Activated T-cell treated with anti-CD3 and anti-CD28 coated beads for 48 hours (primary cell): ENCODE measurements at places on chromosomes 5 and 9.

GRCh38 chr5:8340261-8340660, 471.3 kb downstream of the MTRR start:
- no peak for DNase-seq

DNA sequence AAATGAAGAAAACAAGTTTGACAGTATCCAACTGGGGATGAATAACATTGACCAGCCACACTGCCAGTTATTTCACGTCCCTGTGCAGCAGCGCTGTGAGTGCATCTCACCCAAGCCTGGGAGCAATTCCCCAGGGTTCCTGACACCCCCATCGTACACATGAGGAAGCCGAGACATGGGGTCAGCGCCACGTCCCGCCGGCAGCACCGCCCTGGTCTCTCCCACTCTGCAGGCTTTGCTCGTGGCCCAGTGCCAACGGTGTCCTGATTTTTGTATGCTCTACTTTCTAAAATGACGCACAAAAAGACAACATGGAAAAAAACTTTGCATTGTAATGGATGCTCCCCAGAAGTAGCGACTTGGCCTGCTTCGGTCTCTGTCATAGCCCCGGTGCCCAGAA, 14.3 kb downstream of the GTF3C5 start:
- DNase-seq = no peak

DNA sequence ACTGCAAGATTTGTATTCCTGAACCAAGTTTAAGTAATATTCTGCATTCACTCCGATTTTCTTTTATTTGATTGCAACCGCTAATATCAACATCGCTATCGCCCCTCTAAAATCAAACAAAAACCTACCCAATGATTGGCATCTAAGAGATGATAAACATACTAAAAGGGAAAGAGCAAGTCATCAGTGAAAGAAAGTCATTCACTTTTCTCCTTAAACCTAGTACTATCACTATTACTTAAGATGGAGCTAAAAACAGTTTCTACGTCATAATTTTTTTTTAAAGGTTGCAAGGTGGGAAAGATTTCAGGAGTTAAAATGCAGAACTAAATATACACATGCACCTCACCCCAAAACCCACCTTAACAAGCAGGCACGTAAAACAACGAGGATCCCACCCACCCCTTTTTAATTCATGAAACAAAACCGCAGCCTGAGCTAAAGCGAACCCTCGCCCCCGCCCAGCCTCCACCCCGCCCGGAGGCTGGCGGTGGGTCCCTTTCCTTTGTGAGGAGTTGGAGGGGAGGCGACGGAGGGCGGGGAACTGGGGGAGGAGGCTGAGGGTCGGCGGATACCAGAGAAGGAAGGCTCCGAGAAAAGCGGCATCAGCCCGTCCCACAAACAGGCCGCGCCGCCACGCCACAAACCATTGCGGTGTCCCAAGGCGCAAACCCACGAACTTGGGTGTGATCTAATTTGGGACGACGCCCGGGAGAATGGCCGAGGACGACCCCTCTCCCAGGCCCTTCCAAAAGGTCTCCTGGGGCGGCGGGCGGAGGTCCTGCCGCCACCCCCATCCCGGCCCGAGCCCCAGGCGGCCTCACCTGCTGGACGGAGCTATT, 861 bp downstream of the UBQLN1 start:
- DNase-seq = peak; percentile 60

DNA sequence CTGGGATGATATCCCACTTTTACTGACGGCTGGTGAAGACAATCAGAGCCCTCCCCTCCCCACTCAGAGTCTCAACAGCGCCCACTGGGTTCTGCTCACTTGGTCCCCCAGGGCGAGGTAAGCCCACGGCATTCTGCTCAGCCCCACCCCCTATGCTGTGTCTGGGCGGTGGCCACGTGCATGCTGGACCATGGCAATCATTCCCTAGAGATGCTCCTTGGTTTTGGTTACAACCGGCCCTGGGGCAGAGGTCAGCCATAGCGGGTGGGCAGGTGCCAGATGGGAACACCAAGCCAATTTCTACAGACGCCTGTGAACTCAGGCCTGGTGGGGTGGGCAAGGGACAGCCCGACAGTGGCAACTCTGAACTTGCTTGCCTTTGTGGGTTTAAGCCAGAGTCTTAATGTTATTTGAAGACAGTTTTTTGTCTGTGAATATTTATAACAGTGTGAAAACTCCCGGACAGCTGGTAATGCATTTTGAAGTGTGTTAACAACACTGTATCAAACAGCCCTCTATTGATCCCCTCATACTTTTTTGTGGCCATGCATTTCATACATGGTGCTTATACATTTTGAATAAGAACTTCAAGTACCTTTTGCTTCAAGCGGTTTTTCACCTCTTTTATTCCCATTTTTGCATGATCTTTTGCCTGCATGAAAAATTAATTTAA, 94.2 kb downstream of the CRB2 start:
- no peak for DNase-seq

GRCh38 chr9:88692827-88693226, 157.8 kb downstream of the NXNL2 start:
- DNase-seq = no peak

GRCh38 chr5:179488975-179489374, 61.4 kb upstream of the RUFY1 start:
- no peak for DNase-seq

DNA sequence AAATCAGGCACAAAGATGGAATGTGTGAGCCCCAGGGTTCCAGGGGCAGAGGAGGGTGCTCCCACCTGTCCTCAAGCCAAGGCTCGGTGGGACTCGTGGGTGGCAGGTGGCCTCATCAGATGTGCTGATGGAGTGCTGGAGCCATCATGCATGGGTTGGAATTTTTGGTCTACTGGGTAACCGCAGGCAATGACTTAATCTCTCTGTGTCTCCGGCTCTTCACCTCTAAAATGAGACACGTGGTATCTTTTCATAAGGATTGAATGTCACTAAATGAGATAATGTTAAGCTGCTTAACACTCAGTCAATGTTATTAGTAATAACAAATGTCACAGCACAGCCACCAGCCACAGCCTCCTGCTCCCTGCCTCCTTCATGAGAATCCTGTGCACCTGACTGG, 245.5 kb downstream of the HSPA4 start:
- no peak for DNase-seq

DNA sequence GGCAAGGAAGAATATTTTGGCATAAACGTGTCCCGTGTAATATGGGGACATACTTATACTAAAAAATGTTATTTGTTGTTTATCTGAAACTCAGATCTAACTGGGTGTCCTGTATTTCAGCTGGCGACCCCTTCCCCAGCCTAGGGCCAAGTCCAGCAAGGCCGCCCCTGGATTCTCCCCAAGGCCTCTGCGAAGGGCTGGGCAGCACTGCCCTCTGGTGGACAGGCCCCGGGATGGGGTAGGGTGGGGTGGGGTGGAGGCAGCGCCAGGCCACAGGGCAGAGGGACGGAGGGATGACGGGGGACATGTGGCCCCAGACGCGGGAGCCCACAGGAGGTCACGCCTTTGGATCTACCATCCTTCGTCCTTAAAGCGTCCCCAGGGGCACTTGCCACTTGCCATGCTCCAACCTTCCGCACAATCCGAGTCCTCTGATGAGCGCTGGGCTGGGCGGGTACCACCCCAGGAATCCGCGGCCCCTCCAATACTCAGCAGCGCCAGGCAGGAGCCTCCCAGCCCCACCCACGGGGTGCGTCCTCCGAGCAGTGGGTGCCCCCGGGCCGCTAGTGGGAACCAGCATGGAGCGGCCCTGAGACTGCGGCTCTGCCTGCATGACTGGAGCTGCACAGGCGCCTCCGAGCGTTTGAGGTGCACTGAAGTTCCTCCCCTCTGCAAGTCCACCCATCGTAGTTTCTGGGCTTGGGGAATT, 7.1 kb upstream of the AGPAT2 start:
- DNase-seq = peak; percentile 37

DNA sequence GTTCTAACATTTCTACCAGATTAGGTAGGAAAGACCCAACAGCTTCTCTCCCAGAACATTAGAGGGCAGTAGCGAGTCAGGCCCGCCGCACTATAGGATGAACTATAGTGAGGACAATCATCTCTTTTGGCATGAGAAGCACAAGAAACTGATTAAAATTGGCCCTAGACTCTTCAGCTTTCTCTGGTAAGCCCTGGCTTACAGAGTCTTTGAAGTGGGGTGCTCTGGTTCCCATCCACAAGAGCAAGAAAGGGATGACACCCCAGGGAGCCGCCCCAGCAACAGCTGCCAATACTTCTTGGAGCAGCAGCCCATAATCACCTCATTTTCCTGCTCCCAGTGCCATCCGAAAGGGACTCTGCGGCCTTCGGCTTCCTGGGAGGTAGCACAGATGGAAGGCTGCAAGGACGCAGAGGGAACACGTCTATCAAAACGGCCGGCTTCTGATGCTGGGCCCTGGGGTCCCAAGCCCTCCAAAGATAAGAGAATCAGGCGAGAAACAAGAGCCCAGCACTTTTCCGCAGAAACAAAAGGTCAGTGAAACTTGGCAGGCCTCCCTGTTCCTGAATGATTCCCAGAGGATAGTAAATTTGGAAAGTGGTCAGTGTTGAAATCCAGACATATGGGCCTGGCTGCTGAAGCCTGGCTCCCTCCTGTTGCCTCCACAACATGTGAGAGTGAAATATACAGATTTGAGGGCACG, 69.3 kb downstream of the HSD17B3 start:
- peak; percentile 11 for DNase-seq

DNA sequence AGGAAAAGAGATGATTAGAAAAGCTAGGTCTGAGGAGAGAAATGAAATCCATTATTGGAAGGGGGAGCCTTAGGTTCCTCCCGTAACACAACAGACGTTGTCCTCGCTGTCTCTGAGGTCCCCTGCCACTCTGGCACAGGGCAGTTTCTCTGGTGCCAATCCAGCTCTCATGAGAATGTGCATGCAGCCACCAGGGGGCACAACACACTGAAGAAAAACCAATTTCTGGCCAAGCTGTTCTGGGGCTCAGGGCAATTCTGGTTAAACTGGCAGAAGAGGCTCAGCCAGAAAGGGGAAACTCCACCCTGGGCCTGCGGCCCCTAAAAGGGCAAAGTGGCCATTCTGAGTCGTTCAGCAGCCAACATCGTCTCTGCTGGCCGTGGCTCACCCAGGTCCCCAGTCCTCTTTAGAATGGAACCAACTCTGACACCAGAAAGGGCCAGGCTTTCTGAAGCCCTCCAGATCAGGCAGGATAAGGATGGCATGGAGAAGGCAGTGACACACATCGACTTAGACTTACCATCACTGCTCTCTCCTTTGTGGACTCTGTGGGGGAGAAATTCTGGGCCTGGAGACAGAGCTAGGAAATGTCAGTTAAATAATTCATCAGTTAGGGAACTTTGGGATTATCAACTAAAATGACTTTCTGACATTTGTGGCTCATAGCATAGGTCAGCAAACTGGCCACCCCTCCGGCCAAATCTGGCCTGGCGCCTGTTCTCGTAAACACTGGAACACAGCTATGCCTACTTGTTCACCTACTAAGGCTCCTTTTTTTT, 58.5 kb upstream of the GOLPH3 start:
- DNase-seq = peak; percentile 69

- no peak for DNase-seq
These were observed 255.2 kb downstream of the CRB2 start for GRCh38 chr9:123611226-123611625.

- no peak for DNase-seq
These were observed 538 bp downstream of the PRRT1B start for GRCh38 chr9:131545786-131546335.

DNA sequence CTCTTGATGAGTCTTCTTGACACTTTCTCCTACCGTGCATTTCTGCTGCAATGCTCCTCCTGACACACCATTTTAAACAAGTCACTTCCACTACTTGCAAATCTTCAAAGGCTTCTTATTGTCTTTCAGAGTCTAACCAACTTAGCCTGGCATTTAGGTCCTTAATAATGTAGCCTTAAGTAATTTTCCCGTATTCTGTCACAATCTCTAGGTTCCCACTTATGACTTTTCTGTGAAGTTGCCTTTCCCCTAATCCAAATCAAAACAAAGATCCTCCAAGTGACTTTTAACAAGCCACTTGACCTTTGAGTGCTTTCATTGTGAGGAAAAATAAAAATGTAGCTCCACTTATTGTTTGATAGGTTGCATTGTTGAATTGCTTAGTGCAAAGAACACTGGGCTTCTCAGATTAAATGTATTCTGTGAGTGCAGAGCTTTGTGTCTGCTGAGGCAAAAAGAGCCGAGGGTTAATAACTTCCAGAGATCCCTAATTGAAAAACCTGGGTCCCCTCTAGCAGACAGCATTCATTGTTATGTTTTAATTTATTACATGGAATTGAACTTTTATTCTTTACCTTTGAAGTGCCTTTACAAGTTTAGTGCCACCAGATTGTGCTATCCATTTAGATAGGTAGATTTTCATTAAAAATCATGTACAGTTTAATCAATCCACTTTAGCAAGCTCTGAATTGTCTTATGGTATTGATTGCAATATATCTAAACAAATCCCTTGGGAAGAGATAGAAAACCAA, 341.7 kb upstream of the TYRP1 start:
- no peak for DNase-seq

DNA sequence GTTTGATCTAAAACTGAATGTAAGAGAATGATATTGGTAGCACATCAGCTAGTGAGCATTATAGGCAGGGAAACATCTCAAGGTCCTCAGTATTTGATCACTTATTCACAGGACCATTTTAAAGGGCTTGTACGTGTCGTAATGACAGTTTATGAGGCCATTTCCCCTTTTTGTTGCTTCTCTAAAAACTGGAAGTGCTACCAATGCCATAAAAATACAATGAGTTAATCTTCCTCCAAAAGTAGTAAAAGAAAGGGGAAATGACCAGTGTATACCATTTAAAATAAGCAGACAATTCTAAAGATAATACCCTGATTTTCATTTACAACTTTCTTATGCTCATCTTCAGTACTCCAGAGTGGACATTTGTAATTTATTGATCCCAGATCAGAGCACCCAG, 285.8 kb upstream of the PCSK5 start:
- DNase-seq = no peak

DNA sequence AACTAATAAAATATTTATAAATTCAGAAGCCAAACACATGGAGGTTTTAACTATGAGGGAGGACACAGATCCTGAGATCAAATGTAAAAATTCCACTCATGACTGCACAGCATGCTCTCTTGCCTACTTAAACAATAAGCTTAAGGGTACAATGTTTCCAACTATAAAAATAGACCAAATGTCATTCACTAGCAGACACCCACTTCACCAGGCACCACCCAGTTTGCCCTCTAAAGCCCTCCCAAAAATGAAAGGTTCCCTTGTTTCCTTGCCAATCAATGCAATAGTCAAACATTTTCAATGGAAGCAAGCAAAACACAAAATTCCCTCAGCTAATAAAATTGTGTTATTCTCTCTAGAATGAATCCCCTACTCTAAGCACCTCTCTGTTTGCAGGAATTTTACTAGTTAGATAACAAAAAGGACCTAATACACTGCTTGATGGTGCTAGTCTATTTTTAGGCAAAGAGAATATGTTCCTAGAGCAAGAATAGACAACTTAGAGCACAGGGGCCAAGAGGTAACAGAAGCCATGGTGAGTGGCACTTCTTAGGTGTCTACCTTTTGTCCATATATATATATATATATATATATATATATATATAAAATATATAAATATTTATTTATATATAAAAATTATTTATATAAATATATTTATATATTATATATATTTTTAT, 135.3 kb downstream of the HOMER1 start:
- DNase-seq = no peak

DNA sequence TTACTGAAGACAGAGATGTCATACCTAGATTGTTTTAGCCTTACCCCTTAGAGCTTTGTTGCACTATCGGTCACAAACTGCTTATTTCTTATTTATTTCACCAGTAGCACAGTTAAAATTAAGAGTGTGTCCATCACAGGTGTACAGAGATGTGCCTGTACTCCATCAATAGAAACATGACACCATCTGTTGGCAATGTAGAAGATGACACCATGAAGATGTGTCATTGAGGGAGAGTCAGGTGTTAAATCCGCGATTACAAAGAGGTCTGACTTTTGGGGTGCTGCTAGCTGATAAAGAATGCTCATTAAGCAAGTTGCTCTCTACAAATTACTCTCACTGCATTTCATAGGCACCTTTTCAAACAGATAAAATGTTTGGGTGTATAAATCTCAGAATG, 164.4 kb downstream of the SMARCA2 start:
- DNase-seq = no peak
